CD8-positive, alpha-beta memory T cell (primary cell): ENCODE measurements at places on chromosomes 1 and 21.

GRCh38 chr1:22861764-22862440 is 110.8 kb downstream of the LACTBL1 start:
- DNase-seq = no peak

DNA sequence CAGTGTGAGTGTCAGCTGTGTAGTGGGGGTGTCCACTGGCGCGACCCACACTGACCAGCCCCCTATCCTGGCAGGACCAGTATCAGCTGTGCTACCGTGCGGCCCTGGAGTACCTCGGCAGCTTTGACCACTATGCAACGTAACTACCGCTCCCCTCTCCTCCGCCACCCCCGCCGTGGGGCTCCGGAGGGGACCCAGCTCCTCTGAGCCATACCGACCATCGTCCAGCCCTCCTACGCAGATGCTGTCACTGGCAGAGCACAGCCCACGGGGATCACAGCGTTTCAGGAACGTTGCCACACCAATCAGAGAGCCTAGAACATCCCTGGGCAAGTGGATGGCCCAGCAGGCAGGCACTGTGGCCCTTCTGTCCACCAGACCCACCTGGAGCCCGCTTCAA is 28.1 kb upstream of the KDM4A start:
- no peak for DNase-seq

- no peak for DNase-seq
These were observed 14.8 kb downstream of the DCST2 start for GRCh38 chr1:155018617-155019348.

DNA sequence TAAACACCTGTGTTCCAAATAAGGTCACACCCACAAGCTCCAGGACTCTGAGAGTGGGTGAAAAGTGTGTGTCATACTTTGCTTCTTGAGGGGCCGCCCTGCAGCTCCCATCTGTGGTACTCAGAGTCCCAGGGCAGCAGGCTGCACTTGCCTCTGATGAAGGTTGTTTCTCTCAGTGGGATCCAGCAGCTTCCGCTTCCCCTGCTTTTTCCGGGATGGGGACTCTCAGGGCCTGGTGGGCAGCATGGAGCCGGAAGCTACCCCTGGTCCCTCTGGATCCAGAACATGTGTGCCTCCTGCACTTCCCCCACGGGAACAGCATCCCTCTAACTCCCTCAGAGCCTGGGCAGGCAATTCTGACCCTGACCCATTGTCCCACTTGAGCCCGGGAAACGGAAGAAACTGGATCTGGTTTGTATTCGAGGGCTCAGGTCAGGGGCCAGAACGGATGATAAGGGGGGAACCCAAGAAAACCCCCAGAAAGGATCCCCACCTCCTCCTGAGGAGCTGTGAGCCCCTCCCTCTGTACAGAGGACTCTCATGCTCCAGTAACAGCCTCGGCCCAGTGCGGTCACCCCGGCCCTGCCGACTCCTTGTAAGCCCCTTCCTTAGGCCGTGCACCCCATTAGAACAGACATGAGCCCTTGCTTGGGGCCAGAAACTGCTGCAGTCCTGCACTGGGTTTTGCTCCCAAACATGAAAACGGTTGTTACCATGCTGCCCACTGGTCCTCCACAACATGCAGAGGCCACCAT is 189.5 kb upstream of the C1orf174 start:
- no peak for DNase-seq

GRCh38 chr1:33080373-33080772 is 580 bp upstream of the AZIN2 start:
- no peak for DNase-seq

DNA sequence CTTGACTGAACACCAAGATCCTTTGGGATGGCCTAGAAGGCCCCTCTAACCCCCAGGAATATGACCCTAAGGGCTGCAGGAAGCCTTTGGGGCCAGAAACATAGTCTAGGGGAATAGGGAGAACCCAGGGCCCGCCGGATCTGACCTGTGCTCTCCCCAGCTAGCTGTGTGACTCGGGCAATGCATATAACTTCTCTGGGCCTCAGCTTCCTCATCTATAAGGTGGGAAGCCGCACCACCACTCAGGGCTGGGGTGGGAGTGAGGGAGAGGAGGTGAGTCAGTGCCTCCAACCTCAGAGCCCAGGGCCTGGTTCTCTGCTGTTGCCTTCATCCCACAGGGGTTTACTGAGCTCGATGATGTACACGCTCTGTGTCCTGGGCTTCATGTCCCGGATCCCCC is 434.4 kb downstream of the PTPRU start:
- DNase-seq = no peak

DNA sequence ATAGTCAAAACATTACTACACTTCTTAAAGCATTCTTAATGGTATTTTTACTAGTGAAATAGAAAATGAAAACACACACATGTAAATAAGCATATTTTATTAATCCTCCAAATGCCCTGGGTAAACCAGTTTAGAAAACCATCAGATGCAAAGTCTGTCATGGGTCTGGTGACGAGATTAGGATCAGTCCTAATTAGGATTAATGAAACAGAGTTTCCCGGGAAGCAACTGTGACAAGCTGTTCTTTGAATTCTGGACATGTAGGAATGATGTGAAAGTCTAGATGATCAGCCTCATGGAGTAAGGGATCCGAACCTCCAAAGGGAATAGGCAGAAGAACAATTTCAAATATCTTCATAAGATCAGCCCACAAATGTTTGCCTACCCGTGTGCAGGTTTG is 250.2 kb downstream of the KIF26B start:
- no peak for DNase-seq

DNA sequence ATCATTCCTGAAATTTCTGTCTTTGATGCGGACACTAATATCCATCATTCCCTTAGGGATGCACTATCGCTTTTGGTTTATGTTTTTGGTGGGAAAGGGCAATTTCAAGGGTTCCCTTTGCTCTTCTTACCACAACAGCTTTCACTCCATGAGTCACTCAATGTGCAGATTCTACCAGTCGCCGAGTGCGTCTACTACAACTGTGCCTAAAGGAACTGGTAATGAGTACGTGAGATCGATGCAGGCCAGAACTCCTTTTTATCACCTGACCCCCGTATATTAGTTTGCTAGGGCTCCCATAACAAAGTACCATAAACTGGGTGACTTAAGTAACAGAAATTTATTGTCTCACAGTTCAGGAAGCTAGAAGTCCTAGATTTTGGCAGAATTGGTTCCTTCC is 27.5 kb upstream of the TMEM54 start:
- DNase-seq = no peak

GRCh38 chr1:93608187-93609109 is 73.2 kb downstream of the BCAR3 start:
- no peak for DNase-seq

DNA sequence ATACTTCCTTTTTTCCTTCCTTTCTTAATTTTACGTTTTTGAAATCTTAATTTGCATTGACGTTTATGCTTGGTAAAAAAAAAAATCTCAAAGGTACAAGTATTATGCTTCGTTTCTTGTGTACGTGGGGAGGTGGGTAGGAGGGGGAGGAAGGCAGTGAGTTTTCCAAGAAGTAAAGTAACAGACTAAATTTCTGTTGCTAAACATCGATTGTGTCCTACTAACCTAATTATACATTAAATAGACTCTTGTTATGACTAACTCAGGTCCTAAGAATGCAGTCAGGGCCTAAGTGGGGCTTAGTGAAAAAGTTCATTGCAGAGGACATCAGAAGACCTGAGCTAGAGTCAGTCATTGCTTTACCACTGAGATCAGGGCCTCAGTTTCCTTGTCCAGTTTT is 17.5 kb downstream of the NEK7 start:
- DNase-seq = no peak

DNA sequence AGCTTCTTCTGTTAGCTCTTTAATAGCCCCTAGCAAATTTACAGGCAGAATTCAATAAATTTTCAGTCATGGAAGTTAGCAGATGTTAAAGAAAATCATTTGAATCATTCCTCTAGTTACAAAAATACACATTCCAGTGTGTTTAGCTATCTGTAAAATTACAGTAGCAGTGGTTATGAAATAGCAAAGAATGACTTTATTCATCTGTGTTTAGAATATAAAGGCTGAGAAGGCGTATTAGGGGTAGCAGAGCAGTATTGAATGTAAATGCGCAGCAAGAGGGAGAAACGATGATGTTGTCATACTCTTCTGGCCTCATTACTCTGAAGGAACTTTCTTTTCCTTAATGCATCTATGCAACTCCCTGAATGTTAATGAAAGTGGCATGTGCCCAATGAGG is 106.2 kb upstream of the CYYR1 start:
- no peak for DNase-seq

- DNase-seq = no peak
These were observed 16.1 kb downstream of the CD101 start for GRCh38 chr1:117017648-117018047.

DNA sequence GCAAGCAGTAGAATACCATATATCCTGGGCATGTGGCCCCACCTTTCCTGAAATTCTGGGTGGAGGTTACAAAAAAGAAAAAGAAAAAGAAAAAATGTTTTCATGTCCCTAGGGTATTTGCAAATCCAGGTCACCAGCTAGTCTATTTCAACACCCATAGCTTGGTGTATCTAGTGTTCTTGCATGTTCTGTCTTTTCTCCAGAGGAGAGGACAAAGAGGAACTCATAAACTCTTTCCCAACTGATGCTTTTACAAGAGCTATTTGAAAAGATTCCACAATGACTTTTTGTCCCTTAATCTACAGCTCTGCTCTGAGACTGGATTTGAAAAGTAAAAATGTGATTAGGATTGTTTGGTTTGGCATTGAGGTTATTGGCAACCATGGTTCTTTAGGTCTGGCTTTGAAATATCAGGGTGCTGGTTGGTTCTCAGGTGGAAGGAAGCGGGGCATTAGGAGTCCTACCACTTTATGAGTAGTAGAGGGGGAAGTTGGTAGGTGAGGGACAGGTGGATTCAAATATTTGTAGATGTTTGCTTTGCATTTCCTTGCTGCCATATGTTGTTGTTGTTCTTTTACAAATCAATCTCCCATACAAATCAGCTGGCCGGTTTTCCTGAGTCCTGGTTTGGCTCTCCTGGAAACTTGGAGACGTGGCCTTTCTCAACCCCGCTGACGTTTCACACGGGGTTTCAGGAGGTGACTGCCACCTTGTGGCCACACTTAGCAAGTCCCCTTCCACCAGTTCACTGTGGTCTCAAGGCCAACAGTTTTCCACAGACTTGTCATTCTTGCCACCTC is 126.7 kb upstream of the KIAA0040 start:
- DNase-seq = peak; percentile 60

- DNase-seq = no peak
These were observed 130.4 kb upstream of the ETS2 start for GRCh38 chr21:38675182-38675824.

DNA sequence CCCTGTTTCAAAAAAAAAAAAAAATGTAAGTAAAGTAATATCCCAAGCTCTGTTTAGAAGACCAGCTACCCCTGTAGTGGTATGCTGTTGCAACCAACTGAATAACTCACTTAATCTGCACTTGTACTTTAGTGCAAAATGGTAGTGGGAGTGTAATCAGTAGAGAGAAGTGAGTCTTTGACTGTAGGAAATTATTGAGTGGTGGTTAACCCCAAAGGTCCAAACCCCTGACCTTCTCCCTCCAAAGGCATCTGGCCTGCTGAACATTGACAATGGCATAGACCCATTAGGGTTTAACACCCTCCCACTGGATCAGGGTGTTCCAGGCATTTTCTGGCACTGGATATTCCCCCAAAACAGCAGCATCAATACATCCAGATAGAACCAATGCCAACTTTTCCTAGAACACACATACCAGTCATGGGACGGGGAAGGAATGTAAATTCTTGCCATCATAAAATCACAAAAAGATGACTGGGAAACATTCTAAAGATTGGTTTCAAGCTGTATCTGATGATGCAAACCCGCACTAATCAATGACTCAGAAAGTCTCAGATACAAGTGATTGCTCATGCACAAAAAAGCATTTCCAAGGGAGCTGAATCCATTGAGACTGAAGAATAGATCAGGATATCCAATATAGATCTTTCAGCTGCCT is 110.3 kb downstream of the MRPL39 start:
- DNase-seq = no peak

GRCh38 chr21:42443876-42444744 is 40.4 kb downstream of the UBASH3A start:
- DNase-seq = no peak

- DNase-seq = no peak
These were observed 173.7 kb upstream of the C1orf105 start for GRCh38 chr1:172246521-172247390.

DNA sequence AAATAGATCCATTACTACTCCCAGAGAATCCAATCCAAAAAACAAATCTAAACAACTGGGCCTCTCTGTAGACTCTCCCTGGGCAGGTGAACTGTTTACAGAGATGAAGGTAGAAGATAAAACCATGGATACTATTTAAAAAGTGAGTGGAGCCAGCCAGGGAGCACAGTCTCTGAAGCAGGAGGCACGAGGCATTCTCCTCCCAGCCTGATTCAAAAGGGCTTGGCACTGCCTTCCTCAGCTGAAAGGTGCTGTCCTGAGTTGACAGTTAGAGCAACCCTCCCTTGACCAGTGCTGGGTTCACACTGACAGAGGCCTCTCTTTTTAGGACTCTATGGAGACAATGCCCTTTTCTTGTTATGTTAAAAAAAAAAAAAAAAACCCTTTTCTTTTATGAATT is 36.8 kb downstream of the HENMT1 start:
- no peak for DNase-seq

DNA sequence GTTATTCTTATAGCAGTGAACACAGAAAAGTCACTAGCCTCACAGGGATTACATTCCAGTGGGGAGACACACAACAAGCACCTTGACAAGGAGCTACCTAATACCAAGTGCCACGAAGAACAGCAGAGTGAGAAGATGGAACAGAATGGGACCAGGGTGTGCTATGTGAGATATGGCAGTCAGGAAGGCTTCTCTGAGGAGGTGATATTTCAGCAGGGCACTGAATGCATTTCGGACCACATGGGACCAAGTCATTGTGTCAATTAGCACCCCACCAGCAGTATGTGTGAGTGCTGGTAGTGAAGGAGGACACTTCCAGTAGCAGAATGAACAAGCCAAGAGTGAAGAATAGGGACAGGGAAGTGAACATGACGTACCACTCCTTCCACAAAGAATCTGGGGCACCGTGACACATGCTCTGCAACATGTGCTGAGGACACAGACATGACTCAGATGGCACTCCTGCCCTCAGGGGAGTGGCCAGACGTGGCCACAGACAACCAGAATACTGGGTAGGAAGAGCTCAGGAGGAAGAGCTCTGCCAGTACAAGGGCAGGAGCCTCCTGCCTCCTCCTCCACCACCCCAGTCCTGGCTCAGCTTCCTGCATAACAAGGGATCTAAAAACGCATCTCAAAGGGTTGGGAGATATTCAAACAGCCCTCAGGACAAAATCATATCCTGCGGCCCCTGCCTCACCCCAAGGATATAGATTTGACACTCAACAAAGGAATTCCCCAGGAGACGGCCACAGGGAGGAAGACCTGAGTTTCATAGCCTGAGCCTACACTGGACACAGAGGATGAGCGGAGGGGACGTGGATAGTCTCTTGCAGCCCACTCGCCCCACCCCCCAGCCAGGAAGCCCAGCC is 102.5 kb downstream of the TRABD2B start:
- no peak for DNase-seq
